Neuronal stem cell (in vitro differentiated cells): ENCODE measurements at places on chromosomes 5 and 9.

GRCh38 chr5:35926389-35927051 lies 11.9 kb downstream of the CAPSL start:
- no peak overlapping the region for H3K27ac ChIP-seq
- H3K4me1 ChIP-seq: no peaks in the 10 kb centered on the region
- H3K27me3 ChIP-seq: peaks cover 18% of the 10 kb centered on the region
- H3K36me3 ChIP-seq: no peaks in the 10 kb centered on the region
- peak; percentile 75 for DNase-seq

DNA sequence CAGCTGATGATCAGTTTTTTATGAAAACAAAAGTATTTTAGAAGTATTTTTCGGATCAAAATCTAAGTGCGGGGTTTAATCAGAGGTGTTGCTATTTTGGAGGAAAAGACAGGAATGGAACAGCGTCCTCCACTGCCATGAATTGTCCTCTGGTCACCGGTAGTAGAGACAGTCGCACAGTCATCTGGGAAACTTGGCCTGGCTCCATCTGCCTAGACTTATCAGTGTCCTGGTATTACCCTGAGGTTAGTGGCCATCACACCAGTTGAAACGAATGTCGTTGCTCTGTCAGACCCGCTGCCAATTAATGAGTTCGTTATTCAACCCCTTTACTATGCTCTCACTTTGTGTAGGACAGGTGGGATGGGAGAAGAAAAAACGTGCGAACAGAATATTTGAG lies 8.2 kb downstream of the TLX3 start:
- peaks cover 58% of the 10 kb centered on the region for H3K27me3 ChIP-seq
- DNase-seq: no peak
- no peak overlapping the region for H3K4me3 ChIP-seq
- no peaks in the 10 kb centered on the region for H3K36me3 ChIP-seq
- peaks cover 12% of the 10 kb centered on the region for H3K4me1 ChIP-seq

- no peak overlapping the region for H3K27ac ChIP-seq
- no peaks in the 10 kb centered on the region for H3K27me3 ChIP-seq
- DNase-seq: no peak
- no peak overlapping the region for H3K4me3 ChIP-seq
- H3K36me3 ChIP-seq: no peaks in the 10 kb centered on the region
Observed at GRCh38 chr5:170206216-170206615, 26.6 kb upstream of the C5orf58 start.

DNA sequence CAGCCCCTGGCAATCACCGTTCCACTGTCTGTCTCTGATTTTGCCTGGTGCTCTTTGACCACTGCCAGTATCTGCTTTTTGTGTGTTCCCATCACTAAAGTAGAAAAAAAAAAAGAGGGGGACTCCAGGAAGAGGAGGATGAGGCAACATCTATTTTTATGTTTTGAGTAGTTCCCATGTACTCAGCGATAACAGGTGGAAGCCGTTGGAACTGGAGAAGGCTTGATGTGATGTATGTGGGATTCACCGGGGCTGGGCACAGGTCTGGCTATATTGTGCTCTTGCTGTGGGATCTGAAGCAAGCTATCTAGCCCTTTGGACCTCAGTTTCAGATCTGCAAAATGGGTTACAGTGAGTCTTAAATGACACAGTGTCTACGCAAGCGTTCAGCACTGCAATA lies 104.9 kb downstream of the SLIT3 start:
- no peak overlapping the region for H3K27ac ChIP-seq
- peaks cover 3% of the 10 kb centered on the region for H3K4me1 ChIP-seq
- no peak overlapping the region for H3K4me3 ChIP-seq
- no peak for DNase-seq
- no peaks in the 10 kb centered on the region for H3K36me3 ChIP-seq

DNA sequence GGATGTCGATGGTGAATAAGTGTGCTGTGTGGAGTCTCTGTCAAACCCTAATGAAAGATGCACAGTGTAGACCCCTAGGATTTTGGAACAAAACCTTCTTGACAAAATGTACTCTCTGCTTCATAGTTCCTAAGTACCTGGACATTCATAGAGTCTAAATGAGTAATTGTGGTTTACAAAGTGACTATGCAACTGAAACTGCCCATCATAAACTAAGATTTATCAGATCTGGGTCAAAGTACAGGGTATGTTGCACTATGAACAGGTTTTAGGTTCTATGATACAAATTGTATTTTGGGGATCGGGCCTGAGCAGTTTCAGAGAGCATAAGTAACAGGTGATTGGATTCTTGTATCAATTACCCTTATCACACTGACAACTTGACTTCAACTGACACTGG lies 79.4 kb downstream of the LURAP1L start:
- H3K27me3 ChIP-seq: no peaks in the 10 kb centered on the region
- H3K27ac ChIP-seq: no peak overlapping the region
- H3K36me3 ChIP-seq: no peaks in the 10 kb centered on the region
- no peak overlapping the region for H3K4me3 ChIP-seq

GRCh38 chr5:79924936-79925893 lies 65.8 kb downstream of the MTX3 start:
- H3K36me3 ChIP-seq: no peaks in the 10 kb centered on the region
- H3K4me1 ChIP-seq: no peaks in the 10 kb centered on the region
- no peak overlapping the region for H3K27ac ChIP-seq
- DNase-seq: no peak
- H3K4me3 ChIP-seq: no peak overlapping the region

GRCh38 chr9:72353455-72354116 lies 11.4 kb downstream of the ZFAND5 start:
- peaks cover 65% of the 10 kb centered on the region for H3K36me3 ChIP-seq
- DNase-seq: no peak
- H3K4me1 ChIP-seq: no peaks in the 10 kb centered on the region
- H3K27me3 ChIP-seq: no peaks in the 10 kb centered on the region

GRCh38 chr9:100375658-100376057 lies 22.9 kb upstream of the TEX10 start:
- no peaks in the 10 kb centered on the region for H3K27me3 ChIP-seq
- H3K4me3 ChIP-seq: no peak overlapping the region
- no peaks in the 10 kb centered on the region for H3K36me3 ChIP-seq

DNA sequence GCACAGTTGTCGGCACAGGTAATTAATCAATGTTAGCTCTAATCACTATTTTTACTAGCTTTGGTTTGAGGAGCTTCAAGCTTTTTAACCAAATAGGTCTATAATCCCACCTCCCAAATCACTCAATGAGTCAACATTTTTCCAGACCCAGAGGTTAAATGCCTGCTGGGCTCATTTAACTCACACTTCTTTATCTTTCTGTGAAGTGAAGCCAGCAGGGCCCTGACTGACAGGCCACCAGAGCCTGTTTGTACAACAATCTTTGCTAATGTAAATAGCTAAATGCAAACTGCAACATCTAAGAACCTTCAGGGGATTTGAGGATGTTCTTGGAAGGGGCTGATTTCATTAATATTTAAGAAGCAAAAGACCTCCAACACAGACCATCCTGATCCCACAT lies 98.4 kb upstream of the NREP start:
- peaks cover 9% of the 10 kb centered on the region for H3K4me1 ChIP-seq
- H3K4me3 ChIP-seq: no peak overlapping the region
- H3K27ac ChIP-seq: no peak overlapping the region
- peak; percentile 45 for DNase-seq
- no peaks in the 10 kb centered on the region for H3K27me3 ChIP-seq
